ENCODE measurements at places on chromosomes 16 and 17.

- no peak for DNase-seq
These were observed at the start of gene ITGA2B for GRCh38 chr17:44389281-44389680. TSS of gene ITGA2B (minus strand) at chr17:44389649. CDS start at chr17:44389473, 176 bp downstream.

GRCh38 chr17:46803544-46803943 lies 14.9 kb downstream of the WNT3 start:
- no peak for DNase-seq

DNA sequence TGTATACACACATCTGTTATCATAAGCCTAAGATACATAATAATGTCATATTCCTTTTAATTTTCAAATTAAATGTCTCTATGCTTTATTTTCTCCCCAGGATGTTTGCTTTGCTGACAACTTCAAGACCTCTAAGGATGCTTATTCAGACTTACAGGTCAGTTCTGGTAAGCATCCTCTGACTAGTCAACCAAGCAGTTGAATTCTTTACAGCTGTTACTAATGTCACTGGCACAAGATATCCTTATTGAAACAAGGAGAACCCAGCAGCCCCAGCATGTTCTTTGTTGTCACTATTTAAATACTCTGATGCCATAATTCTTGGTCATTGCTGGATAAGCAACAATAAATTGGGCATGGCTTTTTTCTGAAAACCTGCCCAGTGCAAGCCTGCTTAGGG lies 232.3 kb upstream of the PMFBP1 start:
- no peak for DNase-seq

DNA sequence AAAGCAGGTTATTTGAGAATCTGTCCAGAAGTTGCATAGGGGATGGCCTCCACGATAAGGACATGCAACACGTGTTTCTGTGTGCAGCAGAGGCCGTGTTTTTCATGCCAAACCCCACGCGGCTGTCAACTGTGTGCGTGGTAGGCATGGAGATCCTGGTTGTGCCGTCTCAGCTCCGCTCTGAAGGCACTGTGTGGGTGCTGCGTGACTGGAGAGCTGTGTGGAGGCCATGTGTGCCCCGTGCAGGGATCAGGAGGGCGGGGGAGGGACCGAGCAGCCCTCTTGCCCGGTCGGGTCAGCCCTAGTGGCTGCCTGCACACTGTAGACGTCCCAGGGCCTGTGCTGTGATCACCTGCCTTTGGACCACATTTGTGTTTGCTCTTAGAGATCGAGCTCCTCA lies 74.5 kb downstream of the SEC14L1 start:
- no peak for DNase-seq

DNA sequence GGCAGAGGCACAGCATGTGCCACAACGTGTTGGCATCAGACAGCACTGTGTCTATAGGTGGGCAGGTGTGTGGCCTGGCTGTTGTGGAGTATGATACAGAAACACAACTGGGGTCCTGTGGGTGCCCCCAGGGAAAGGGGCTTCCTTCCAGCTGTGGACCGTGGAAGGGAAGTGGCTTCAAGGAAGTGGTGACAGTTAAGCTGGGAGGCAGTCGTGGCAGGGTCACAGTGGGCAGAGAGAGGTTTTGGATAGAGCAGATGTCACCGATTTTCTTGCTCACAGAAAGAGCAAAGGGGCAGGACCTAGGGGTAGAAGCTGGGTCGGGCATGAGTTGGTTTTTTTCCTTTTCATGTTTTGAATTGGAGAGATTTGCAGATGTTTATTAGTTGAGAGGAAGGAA lies 11.2 kb upstream of the ORAI3 start:
- DNase-seq, result no peak
